GM12864 (cell line): ENCODE measurements at places on chromosomes 7 and 10.
A peak's percentile ranks its signal among the peaks of the same experiment; 100 is the strongest.

DNA sequence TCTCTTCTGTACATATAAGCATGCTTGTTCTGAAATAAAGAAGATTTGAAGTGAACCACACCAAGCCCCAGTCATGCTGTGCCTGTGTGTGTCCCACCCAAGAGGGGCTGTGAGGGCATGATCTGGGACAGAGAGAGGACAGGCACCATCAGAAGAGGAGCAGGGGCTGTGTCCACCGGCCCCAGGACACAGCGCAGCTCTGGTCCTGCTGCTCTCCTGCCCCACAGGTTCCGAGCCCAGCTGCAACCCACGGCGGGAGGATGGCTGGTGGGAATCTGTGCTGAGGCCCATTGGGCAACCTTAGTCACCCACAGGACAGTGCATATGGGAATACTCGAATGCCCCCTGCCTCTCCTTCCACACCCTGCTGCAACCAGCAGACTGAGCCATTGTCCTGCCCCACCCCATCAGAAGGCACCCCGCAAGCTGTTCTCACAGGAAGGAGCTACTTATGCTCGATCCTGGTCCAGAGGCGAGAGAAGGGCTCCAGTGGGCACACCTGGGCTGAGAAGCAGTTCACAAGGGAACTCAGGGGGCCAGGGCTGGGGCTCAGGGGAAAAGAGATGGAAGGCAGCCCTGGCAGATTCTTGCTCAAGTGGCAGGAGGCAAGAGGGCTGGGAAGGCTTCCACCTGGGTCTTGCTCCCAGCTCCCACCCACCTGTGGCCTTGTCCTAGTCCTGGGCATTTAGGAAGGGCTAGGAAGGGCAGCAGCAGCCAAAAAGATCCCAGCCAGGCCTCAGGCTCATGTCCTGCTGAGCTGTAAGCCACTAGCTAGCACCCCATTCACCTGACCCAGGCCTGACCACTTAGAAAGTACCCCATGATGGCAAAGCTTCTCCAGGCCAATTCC, 31.9 kb downstream of the LDB3 start:
- no peak for DNase-seq

DNA sequence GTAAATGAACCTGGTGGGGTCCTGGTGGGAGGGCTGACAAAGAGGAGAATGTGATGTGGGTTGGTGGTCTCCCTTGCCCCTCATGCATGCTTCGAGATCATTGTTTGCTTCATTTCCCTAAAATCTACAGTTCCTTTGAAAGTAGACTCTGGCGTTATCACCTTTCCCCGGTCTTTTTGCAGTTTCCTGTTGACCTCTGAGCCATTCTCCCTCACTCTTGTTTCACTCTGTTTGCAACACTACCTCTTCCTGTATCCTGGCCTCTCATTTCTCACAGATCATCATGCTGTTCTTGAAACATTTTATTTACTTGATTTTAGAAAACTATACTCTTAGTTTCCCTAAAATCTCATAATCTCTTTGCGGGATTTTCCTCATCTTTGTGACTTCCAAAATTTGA, 179.8 kb downstream of the WNT2 start:
- no peak for DNase-seq

- no peak for DNase-seq
These were observed 153.4 kb upstream of the FEZF1 start for GRCh38 chr7:122457969-122458368.

- no peak for DNase-seq
These were observed 168.9 kb downstream of the SNX10 start for GRCh38 chr7:26460351-26461085.

DNA sequence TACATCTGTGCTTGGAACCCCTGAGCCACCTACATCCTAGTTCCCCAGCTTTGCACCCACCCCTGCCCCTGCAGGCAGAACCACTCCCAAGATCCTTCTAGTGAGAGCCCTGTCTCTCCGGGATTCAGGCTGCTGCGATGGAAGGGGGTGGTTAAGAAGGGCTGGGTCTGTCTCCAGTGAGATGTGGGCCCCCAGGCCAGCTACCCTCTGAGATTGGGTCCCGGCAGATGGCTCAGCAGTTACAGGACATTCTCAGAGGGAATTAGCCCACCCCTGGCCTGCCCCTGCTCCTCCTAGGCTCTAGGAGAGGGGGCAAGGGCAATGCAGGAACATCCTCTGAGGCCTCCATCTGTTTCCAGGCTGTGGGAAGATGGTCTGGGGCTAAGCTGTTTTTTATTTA, 27.7 kb downstream of the SLC29A3 start:
- DNase-seq, result no peak

DNA sequence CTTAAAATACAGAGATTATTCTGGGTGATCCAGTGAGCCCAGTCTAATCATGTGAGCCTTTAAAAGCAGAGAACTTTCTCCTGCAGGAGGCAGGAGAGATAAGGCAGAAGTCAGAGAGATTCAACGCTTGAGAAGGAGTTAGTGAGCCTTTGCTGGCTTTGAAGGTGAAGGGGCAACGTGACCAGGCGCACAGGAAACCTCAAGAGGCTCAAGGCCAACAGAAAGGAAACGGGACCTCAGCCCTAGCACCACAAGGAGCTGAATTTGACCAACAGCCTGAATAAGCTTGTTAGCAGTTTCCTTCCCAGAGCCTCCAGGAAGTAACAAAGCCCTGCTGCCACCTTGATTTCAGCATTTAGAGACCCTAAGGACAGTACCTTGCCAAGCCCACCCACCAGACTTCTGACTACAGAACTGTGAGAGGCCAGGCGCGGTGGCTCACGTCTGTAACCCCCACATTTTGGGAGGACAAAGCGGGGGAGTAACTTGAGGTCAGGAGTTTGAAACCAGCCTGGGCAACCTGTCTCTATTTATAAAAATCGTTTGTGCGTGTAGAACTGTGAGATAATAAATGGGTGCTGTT, 87.3 kb upstream of the KAT6B start:
- DNase-seq, result peak; percentile 91

DNA sequence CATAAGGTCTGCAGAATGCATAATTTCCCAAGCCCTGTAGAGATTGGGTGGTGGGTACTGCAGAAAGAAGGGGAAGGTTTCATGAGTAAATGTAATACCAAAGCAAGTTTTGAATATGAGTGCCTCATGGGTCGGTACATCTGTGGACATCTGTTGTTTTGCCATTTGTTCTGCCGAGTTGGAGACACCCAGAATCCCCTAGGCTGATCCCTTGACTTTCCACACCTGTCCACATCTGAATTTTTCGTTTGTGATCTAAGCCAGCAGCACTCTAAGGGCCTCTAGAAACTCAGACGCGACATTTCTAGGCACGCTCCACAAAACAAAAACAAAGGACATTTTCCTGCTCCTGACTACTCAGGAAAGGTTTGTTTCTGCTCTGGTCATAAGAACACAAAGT, 11.7 kb upstream of the SLF2 start:
- DNase-seq, result no peak

- DNase-seq, result no peak
These were observed 11.9 kb upstream of the WDFY4 start for GRCh38 chr10:48672596-48673265.

DNA sequence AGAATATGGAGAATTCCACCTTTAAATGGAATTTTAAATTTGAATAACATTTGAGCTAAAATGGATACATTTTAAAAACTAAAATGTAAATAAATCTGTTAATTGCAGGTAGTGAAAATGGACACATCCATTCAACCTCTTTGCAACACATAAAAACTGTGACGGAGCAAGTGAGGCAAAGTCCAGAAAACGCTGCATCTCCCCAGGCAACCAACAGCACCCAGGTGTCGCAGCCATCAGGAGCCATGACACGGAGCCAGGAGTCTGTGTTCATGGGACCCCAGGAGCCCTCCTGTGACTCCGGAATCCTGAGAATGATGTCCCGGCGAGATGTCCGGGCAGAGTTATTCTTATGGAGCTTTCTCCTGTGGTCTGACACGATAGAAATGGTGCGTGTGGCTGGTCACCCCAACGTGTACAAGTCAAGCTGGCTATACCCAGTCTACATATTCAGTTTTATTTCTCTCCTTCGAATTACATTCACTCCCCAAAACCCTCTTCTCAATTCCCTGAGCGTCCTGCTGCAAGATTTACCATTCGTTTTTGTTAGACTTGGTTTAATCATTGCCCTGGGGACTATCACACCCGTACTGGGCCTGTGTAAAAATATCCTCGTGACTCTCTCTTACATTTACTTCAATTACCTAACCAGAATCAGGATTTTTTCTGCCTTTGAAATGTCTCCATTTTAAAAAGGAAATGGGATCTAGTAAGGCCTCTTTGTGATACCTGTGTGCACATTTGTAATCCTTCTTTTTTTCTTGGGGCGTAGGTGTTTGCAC, 13.1 kb upstream of the MRC1 start:
- no peak for DNase-seq

GRCh38 chr10:110989016-110989415, 69.6 kb downstream of the SHOC2 start:
- no peak for DNase-seq

GRCh38 chr10:114021154-114021553, 22.5 kb upstream of the ADRB1 start:
- no peak for DNase-seq

- no peak for DNase-seq
These were observed 15.6 kb downstream of the CPED1 start for GRCh38 chr7:121003986-121004685.

GRCh38 chr10:122993797-122994336, 13.7 kb downstream of the PSTK start:
- no peak for DNase-seq

GRCh38 chr7:120412139-120413050, 139.4 kb downstream of the KCND2 start:
- no peak for DNase-seq

DNA sequence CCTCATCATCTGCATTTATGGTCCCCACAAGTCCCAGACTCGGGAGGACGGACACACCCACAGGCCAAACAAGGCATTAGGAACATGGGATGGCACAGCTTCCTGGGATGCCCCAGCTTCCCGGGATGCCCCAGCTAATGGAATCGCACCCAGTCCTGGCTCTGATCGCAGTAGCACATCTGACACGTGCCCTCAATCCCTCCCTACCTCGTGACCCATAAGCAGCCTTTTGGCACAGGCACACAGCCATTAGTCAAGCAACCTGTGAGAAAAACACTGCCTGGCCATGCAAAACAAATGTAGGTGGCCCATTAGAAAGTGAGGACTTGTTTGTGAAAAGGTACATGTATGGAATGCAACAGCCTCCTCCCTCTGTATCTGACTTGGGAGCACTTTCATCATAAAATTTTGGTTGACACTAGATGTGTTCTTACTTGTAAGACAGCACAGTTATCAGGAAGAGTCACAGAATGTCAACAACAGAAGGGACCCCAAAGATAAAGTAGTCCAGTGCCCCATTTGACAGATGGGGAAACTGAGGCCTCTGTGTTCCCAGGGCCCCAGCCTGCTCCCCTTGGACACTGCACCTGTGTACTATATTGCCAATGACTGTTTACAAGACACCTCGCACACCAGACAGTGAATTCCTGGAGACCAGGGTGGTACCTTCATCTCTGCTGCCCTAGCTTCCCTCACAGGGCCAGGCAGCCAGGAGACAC, 34.4 kb downstream of the DLG5 start:
- no peak for DNase-seq

DNA sequence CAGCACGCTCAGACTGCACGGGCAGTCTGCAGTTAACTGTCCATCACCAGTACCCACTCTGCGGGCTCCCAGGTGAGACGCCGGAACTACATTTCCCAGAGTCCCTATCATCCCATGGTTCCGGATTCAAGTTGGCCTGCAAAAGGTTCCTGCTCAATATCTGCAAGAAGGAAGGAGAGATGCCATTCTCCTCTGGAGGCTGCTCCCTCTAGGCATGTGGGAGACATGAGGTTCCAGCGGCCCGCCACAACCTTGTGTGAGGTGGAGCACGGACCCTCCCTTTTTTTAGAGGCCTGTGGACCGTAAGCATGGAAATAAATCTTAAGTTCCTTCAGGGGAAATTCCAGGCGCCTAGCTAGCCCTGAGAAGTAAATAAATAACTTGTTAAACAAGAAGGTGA, 29.7 kb downstream of the NUP42 start:
- DNase-seq, result no peak

- DNase-seq, result no peak
These were observed 1041.8 kb downstream of the GATA3 start for GRCh38 chr10:9096288-9096687.

DNA sequence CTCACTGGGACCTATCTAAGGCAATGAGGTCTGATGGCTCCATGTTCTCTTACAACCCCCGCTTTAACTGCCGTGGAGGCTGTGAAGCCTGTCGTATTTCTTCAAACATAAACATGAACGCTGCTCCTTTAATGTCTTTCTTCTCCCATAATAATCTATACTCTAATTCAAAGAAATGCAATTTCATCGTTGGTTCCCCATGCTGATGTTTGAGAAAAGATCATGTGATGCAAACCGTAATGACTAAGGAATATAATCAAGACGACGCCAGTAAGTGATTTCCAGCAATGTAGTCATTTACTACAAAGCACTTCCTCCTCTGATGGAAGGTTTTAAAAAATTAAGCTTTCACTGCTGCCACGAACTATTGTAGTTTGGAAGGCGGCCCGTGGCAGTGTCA, 102.6 kb upstream of the NEBL start:
- no peak for DNase-seq

- no peak for DNase-seq
These were observed 16.8 kb upstream of the MTPN start for GRCh38 chr7:135993950-135994349.

DNA sequence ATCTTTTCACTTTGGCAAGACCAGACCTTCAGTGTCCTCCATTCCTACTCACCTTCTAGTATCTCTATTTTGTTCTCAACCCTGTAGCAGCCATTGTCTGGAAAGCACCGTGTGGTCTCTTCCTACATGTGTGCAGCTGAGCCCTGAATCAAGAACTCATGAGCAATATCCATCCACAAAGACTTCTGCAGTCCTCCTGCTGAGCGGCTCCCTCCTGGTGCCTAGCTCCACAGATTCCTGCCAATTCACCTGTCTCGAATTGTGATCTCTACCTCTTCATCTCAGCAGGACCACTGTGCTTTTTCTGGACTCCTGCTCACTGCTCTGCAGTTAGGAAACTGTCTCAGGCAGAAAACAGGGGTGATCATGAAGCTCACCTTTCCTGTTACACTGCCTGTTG, 118.8 kb downstream of the RELN start:
- DNase-seq, result no peak

- no peak for DNase-seq
These were observed 16.1 kb downstream of the STRIP2 start for GRCh38 chr7:129450295-129450694.

GRCh38 chr7:122082160-122082559, 61.9 kb downstream of the AASS start:
- no peak for DNase-seq

- DNase-seq, result no peak
These were observed 216.9 kb downstream of the POLR1F start for GRCh38 chr7:19491821-19492452.

DNA sequence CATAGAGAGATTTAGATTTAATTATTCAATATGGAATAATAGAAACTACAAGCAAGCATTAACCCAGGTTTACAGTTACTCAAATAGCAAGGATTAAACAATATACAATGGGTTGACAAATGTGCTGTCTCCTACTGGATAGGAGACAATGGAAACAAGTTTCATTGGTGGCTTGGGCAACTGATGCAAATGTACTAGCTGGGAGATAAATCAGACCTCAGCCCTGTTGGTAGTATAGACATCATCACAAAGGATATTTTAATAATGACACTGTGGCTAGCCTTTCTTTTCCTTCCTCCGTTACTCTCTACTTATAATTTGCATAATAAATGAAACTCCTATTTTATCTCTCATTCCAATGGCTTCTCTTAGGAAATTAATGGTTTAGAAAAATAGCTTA, 96.5 kb upstream of the DKK1 start:
- no peak for DNase-seq
